ENCODE measurements at places on chromosomes 7 and 10.

DNA sequence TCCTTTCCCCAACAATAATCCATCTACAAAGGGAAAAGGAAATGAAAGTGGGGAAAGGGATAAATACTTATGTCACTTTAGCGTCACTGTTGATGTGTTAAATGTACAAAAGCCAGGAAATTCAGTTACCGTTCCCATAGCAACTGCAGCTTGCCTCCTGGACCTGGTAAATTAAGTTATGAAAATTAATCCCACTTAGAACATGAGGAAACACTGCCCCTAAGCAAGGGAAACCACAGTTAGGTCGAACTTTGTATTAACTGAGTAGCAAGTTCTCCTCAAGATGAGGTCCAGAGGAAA is 338.2 kb upstream of the AOAH start:
- H3K27ac ChIP-seq: no peak overlapping the region
- H3K27me3 ChIP-seq: no peaks in the 10 kb centered on the region
- H3K4me1 ChIP-seq: peaks cover 2% of the 10 kb centered on the region
- H3K4me3 ChIP-seq: no peak overlapping the region

DNA sequence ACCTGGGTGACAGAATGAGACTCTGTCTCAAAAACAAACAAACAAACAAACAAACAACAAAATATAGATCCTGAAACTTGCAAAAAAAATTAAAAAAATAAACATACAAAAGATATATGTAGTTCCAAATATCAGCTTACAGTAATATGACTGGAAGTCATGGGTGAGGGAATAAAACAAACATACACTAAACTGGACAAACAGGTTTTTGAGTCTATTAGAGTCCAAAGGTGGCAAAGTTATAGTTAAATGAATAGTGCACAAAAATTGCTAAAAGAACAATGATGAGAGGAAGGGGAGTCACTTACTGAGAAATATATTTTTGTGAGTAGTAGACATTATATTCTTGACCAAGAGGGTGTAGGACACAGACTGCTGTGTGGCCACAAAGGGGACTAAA is 16.7 kb upstream of the RSBN1L start:
- no peak overlapping the region for H3K27ac ChIP-seq
- H3K4me3 ChIP-seq: no peak overlapping the region
- H3K36me3 ChIP-seq: peaks cover 5% of the 10 kb centered on the region
- peaks cover under 1% of the 10 kb centered on the region for H3K4me1 ChIP-seq
- H3K27me3 ChIP-seq: no peaks in the 10 kb centered on the region
- no peak for DNase-seq

DNA sequence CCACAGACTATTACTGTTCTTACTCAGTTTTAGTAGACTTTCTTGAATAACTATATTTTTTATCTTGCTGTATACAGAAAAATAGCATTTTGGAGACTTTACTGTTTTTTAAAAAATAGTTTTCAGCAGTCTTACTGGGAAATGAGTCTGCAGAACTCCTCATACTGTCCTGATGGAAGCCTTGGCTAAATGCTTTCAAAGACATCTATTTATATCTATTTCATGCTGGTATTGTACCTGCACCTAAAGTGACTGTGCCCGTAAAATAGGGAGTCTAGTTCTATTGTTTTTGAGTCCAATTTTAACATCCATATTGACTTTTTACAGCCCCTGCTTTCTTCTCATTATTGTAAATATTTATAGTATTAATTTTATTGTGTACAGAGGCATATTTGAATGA is 288.6 kb upstream of the CDC14C start:
- DNase-seq: no peak
- no peak overlapping the region for H3K27ac ChIP-seq
- H3K4me1 ChIP-seq: no peaks in the 10 kb centered on the region
- H3K27me3 ChIP-seq: no peaks in the 10 kb centered on the region

DNA sequence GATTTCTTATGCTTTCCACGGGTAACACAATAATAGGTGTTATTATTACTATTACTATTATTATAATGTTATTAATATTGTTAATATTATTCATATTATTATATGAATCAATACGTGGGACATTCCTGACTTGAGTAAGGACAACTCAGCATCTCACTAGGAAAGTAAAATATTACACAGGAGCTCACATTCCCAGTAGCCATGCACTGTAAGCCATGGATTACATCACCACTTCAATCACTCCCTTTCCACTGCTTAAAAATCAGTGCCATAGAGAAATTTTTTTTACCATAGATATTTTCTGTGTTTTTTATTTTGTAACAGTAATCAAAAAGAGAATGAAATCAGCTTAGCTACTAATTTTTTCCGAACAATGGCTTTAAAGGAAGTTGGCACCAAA is 68.5 kb upstream of the DGKI start:
- no peak for DNase-seq
- peaks cover 45% of the 10 kb centered on the region for H3K36me3 ChIP-seq
- no peak overlapping the region for H3K4me3 ChIP-seq
- no peak overlapping the region for H3K27ac ChIP-seq
- H3K4me1 ChIP-seq: no peaks in the 10 kb centered on the region

DNA sequence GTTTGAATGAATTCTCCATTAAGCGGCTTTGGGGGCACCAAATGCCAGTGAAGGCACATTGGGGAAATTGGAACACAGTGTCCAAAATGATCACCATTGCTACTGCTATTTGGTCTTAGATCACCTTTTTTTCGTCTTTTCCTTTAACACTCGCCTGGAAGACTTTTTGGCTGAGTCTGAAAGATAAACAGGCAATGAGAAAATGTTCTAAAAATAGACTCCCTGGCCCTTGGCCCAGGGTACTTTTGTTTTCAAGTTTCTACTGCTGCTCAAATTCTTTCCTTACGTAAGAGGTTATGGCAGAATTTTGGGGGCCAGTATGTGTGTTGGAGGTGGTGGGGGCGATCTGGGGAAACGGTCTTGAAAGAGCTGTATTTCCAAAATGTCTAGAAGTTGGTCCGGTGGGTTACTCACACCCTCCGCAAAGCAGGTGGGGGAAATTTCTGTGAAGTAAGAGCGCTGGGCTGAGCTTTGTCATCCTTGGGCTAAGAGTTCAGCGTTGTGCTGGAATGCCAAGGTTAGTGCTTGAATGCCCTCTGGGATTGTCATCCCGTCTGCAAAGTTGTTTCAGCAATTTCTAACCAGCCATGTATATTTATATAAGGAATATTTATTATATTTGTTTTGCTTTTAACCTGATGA is 1.3 kb upstream of the ITPRIP start:
- peak overlapping the region; percentile 98 for H3K27ac ChIP-seq
- DNase-seq: no peak
- H3K27me3 ChIP-seq: no peaks in the 10 kb centered on the region
- peak overlapping the region; percentile 63 for H3K4me3 ChIP-seq
- H3K4me1 ChIP-seq: peaks cover 6% of the 10 kb centered on the region
- no peaks in the 10 kb centered on the region for H3K36me3 ChIP-seq

GRCh38 chr10:3570131-3570729 is 214.8 kb downstream of the KLF6 start:
- no peaks in the 10 kb centered on the region for H3K36me3 ChIP-seq
- H3K27me3 ChIP-seq: no peaks in the 10 kb centered on the region
- no peak overlapping the region for H3K4me3 ChIP-seq
- peak overlapping the region; percentile 47 for H3K27ac ChIP-seq
- DNase-seq: no peak

- no peaks in the 10 kb centered on the region for H3K4me1 ChIP-seq
- no peaks in the 10 kb centered on the region for H3K27me3 ChIP-seq
- DNase-seq: no peak
- H3K36me3 ChIP-seq: no peaks in the 10 kb centered on the region
- no peak overlapping the region for H3K4me3 ChIP-seq
Observed at GRCh38 chr7:135380351-135380750, 129.6 kb downstream of the CNOT4 start.

- no peaks in the 10 kb centered on the region for H3K27me3 ChIP-seq
- no peaks in the 10 kb centered on the region for H3K36me3 ChIP-seq
- DNase-seq: no peak
- H3K27ac ChIP-seq: no peak overlapping the region
- H3K4me1 ChIP-seq: peaks cover 2% of the 10 kb centered on the region
Observed at GRCh38 chr10:80694930-80695329, 157.2 kb downstream of the SH2D4B start.

Measured in ascending aorta (tissue), 2 donors.